ENCODE measurements at places on chromosomes 1 and 21. TPM values are rescaled to one million over a fixed set of nuclear protein-coding genes. Genes with fewer than 3 reads are reported as not detected.
A peak's percentile ranks its signal among the peaks of the same experiment; 100 is the strongest.

CLDN17 gene
- not detected for total RNA-seq

AGT gene
- total RNA-seq, result 0.86 TPM

DNA sequence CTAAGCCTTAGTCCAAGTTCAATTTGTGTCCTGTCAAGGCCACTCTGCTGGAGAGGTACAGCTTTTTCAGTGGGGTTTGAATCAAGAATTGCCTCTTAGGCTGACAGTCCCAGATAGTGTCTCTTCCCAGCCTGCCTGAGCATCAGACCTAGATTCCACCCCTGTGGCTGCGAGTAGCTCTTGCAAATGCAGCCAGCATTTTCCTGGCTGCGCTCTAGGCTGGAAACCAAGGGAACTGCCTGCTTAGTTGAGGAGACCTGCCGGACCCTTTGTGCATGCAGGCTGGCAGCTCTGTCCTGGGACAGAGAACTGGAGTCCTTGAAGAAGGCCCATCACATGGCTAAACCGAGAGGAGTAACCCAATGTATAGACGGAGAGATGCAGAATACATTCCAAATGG, 293.7 kb downstream of the PCP4 start:
- H3K27ac ChIP-seq, result no peak overlapping the region
- no peaks in the 10 kb centered on the region for H3K27me3 ChIP-seq
- no peaks in the 10 kb centered on the region for H3K4me1 ChIP-seq
- DNase-seq, result no peak
- no peaks in the 10 kb centered on the region for H3K36me3 ChIP-seq
- no peak overlapping the region for H3K4me3 ChIP-seq

SAMD11 gene
- 2.2 TPM for total RNA-seq

FCRL1 gene
- 4.2 TPM for total RNA-seq

GRCh38 chr1:27021354-27022031, 8.8 kb upstream of the TENT5B start:
- no peaks in the 10 kb centered on the region for H3K36me3 ChIP-seq
- no peaks in the 10 kb centered on the region for H3K27me3 ChIP-seq
- H3K4me1 ChIP-seq, result no peaks in the 10 kb centered on the region
- no peak for DNase-seq
- H3K4me3 ChIP-seq, result no peak overlapping the region

GRCh38 chr1:63122079-63122478, 200.3 kb upstream of the FOXD3 start:
- no peak for DNase-seq
- H3K4me1 ChIP-seq, result no peaks in the 10 kb centered on the region
- no peak overlapping the region for H3K4me3 ChIP-seq
- no peak overlapping the region for H3K27ac ChIP-seq
- H3K36me3 ChIP-seq, result no peaks in the 10 kb centered on the region
- no peaks in the 10 kb centered on the region for H3K27me3 ChIP-seq

GRCh38 chr1:240094041-240094722, 2.5 kb downstream of the FMN2 start:
- H3K27me3 ChIP-seq, result peaks cover 50% of the 10 kb centered on the region
- H3K36me3 ChIP-seq, result no peaks in the 10 kb centered on the region
- no peak overlapping the region for H3K27ac ChIP-seq
- no peak overlapping the region for H3K4me3 ChIP-seq
- peaks cover 21% of the 10 kb centered on the region for H3K4me1 ChIP-seq

OR2L13 gene
- total RNA-seq, result not detected

DNA sequence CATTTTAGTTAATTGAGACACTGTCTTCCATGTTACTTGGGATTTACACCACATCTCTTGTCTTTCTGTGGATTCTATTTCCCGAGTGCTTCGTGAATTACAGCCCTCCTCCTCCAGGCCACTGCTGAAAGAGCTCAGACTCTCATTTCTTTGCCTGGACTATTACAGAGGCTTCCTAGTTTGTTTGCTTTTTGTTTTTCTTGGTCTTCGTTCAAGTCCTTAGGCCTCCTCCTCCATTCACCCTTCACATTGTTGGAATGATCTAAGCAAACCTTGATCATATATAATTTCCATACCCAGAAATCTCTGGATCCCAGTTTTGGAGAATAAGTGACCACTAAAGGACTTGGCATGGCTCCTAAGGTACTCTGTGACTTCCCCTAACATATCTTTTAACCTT, 94.1 kb downstream of the CNIH3 start:
- no peaks in the 10 kb centered on the region for H3K4me1 ChIP-seq
- no peaks in the 10 kb centered on the region for H3K27me3 ChIP-seq
- H3K36me3 ChIP-seq, result no peaks in the 10 kb centered on the region
- no peak for DNase-seq
- no peak overlapping the region for H3K27ac ChIP-seq

DNA sequence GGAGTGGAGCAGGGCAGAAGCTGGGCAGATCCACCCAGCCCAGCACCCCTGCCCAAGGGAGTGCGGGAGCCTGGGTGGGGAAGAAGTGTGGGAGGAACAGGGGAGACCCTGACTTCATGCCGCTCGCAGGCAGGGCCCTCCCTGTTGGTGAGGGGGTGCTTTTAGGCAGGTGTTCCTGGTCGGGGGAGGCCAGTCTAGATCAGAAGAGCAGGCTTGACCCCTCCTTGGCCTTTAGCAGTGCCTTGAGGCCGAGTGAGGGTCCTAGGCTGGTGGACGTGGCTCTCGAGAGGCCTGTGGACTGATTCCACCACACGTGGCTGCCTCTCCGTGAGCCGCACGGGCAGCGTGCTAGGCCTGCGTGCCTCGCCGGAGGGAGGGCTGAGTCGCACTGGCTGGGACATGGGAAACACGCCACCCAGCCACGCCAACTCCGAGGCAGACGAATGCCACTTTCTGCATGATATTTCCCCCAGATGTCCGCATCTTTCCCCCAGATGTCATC, 19.4 kb upstream of the COL18A1 start:
- peak; percentile 25 for DNase-seq
- H3K27me3 ChIP-seq, result peaks cover 8% of the 10 kb centered on the region
- H3K4me1 ChIP-seq, result peaks cover 14% of the 10 kb centered on the region

DNA sequence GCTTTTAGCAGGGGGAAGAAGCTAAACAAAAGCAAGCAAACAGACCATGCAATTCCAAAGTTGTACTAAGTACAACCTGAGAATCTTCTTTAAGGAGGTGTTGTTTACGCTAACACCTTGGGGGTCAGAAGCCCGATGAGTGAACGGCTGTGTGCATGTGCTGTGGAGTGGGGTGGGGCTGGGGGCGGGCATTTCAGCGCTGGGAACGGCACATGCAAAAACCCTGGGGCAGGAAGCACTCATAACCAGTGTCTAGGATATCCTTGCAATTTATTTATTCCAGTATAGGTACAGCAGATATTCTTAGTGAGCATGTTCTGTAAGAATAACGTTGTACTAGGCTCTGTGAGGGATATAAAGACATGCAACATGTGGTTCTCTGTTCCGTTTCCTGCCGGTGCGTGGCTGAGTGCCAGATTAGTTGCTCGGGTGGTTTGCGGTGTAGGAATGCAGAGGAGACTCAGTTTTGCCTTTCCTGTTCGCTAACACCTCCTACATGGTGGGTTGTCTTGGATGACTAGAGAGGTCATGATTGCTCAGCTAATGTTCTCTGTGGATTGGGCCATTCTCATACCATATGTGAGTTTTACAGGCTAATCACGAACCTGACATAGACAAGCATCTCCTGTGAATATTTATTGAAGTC, 3.7 kb downstream of the FASLG start:
- no peaks in the 10 kb centered on the region for H3K27me3 ChIP-seq
- no peaks in the 10 kb centered on the region for H3K36me3 ChIP-seq
- H3K4me1 ChIP-seq, result no peaks in the 10 kb centered on the region
- peak; percentile 66 for DNase-seq
- H3K4me3 ChIP-seq, result no peak overlapping the region

- H3K27me3 ChIP-seq, result no peaks in the 10 kb centered on the region
- no peak for DNase-seq
- H3K4me3 ChIP-seq, result no peak overlapping the region
- no peaks in the 10 kb centered on the region for H3K36me3 ChIP-seq
- H3K4me1 ChIP-seq, result no peaks in the 10 kb centered on the region
These were observed 23.6 kb downstream of the KCND3 start for GRCh38 chr1:111965781-111966443.

SMAP2 gene
- total RNA-seq, result 72.8 TPM

RGS8 gene
- total RNA-seq, result not detected

CFHR1 gene
- total RNA-seq, result 0.74 TPM

GRCh38 chr1:231049121-231049979, 9.3 kb upstream of the FAM89A start:
- H3K36me3 ChIP-seq, result no peaks in the 10 kb centered on the region
- no peak overlapping the region for H3K4me3 ChIP-seq
- no peak overlapping the region for H3K27ac ChIP-seq
- no peak for DNase-seq
- H3K27me3 ChIP-seq, result no peaks in the 10 kb centered on the region

DNA sequence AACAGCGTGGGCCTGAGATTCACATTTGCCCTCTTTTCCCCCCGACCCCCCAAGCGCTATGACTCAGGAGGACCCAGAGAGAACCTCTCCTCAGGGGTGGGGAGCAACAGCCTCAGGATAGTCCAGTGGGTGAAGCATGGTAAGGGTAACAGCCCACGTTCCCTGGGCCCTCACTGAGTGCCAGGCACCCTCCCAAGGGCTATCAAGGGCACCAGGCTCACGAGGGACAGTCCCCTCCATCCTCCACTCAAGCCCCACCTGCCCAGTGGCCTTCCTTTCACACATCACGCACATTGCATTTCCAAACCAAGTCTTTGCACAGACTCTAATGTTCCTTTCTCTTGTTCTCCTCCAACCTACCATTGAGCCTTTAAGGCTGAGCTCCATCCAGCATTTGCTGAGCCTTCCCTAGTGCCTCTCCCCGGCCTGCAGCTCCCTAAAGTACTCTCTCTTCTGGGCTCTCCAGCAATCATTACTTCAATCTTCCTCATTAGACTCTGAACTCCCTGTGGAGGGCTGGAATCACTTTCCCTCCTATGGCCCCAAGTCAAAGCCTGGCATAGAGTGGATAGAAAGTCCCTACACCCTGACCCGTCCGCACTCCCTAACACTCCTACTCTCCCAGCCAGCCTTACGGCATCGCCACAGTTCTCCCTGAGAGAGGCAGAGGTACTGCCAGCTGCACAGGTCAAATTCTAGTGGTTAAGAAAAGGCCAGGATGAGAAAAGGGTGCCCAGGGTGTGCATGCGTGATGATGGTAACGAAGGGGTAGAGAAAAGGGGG, 1.0 kb downstream of the AKR7A2 start:
- no peak overlapping the region for H3K27ac ChIP-seq
- no peak for DNase-seq
- peaks cover 38% of the 10 kb centered on the region for H3K4me1 ChIP-seq
- H3K27me3 ChIP-seq, result no peaks in the 10 kb centered on the region

DNA sequence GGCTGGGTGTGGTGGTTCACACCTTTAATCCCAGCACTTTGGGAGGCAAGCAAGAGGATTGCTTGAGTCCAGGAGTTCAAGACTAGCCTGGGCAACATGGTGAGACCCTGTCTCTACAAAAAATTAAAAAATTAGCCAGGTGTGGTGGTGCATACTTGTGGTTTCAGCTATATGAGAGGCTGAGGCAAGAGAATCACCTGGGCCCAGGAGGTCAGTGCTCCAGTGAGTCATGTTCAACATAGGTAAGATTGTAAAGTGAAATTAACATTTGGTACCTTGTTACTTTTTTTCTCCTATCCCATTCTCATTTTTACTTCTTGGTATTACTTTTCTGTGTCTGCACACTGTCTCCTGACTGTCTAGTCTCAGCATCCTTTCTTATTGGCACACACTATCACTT, 19.0 kb downstream of the MAGI3 start:
- no peak overlapping the region for H3K4me3 ChIP-seq
- H3K27me3 ChIP-seq, result no peaks in the 10 kb centered on the region
- no peaks in the 10 kb centered on the region for H3K4me1 ChIP-seq
- DNase-seq, result no peak
- H3K27ac ChIP-seq, result no peak overlapping the region

FALEC gene
- total RNA-seq, result not detected

KMO gene
- total RNA-seq, result 23.0 TPM

- H3K4me3 ChIP-seq, result no peak overlapping the region
- no peak overlapping the region for H3K27ac ChIP-seq
- peaks cover 6% of the 10 kb centered on the region for H3K4me1 ChIP-seq
These were observed 10.4 kb downstream of the ZBTB8A start for GRCh38 chr1:32549616-32550015.

PCNX2 gene
- 11.3 TPM for total RNA-seq

DNA sequence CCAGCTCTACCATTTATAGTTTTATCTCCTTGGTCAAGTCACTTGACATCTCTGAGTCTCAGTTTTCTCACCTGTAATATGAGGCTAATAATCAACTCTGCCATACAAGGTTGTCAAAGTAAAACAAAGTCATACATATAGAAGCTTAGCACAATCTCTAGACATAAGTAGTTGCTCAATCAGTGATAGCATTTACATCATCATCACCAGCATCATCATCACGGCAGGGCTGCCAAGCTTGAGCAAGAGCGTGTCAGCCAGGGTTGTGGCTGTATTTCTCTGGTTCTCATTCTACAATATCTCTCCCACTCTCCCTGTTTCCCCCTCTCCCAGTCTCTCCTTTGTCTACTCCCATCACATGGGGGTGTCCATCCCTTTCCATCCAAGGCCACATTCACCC, 41.7 kb upstream of the COA6 start:
- H3K4me3 ChIP-seq, result no peak overlapping the region
- peak; percentile 59 for DNase-seq
- no peaks in the 10 kb centered on the region for H3K36me3 ChIP-seq
- peaks cover 5% of the 10 kb centered on the region for H3K27me3 ChIP-seq

GRCh38 chr21:15197696-15198095, 132.9 kb upstream of the NRIP1 start:
- no peak for DNase-seq
- H3K36me3 ChIP-seq, result no peaks in the 10 kb centered on the region
- no peaks in the 10 kb centered on the region for H3K4me1 ChIP-seq
- H3K4me3 ChIP-seq, result no peak overlapping the region
- H3K27me3 ChIP-seq, result no peaks in the 10 kb centered on the region
- no peak overlapping the region for H3K27ac ChIP-seq

DNA sequence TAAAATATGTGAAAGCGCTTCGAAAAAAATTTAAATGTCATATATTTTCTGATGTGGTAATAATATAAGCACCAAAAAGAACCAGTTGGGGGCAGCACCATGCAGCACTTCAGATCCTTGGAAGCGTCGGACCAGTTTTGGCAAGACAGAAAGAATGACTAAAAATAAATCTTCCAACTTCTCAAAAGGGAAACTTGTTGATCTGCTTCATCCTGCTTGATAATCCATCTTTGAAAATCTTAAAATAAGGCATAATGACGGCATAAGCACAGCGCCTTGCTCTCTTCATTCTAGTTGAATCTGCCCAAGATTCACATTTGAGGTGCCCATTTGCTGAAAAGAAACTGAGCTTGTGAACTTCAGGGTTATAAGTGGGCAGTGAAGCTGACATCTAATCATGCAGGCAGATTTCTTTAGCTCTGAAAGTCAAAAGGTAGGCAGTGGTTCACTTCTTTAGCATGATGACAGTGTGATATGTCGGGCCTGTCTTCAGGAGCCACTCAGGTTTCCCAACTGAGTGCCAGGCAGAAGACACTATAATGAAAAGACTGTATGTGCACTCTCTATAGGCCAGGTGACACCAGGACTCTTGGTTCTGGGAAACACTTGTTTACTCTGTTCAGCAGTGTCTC, 19.8 kb upstream of the MUTYH start:
- no peak for DNase-seq
- H3K4me3 ChIP-seq, result no peak overlapping the region
- peaks cover 14% of the 10 kb centered on the region for H3K4me1 ChIP-seq
- H3K27me3 ChIP-seq, result no peaks in the 10 kb centered on the region

SERINC2 gene
- 32.3 TPM for total RNA-seq
